ENCODE measurements at places on chromosomes 1 and 21.

GRCh38 chr21:42677339-42678321, 24.2 kb downstream of the PDE9A start:
- no peak for DNase-seq

DNA sequence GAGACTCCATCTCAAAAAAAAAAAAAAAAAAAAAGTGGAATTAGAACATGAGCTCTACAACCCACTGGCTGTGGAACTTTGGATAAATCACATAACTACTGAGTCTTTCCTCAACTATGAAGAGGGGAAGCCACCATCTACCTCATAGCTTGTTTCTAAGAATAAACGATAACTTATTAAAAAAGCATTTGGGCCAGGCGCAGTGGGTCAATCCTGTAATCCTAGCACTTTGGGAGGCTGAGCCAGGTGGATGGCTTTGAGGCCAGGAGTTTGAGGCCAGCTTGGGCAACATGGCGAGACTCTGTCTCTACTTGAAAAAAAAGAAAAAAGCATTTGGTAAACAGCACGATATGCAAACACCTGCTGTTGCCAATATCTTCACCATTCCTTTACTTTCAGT, 31.8 kb upstream of the MEF2D start:
- DNase-seq: no peak

DNA sequence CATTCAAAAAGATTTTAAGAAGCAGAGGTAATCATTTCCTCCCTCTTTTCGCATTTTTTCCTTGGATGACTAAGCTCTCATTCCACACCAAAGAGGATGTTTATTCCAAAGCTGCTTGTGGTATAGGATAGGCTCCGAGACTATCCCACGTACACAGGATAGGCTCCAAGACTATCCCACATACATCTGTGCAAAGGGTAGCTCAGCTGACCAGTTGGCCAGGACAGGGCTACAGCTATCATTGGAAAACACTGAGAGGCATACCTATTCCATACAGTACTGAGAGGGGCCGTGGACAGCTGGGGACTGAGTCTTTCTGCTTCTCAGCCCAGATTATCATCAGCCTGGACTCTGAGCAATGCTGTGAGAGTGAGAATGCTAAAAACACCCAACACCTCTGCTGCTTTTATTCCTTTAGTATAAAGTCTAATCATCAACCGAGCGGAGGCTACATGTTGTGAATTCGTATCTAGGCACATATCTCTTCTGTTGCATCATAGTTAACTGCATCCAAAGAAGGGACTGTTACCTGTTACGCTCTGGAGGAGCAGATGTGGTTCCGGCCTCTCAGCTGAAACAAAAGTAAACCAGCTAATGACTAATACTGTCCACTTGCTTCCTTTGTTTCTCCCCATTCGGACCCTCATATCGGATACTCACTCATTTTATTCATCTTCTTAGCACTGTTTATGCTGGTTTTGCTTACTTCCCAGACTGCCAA, 141.0 kb downstream of the TNFSF18 start:
- DNase-seq: peak; percentile 74

- no peak for DNase-seq
Observed at GRCh38 chr1:53804791-53805505, 33.1 kb downstream of the NDC1 start.

DNA sequence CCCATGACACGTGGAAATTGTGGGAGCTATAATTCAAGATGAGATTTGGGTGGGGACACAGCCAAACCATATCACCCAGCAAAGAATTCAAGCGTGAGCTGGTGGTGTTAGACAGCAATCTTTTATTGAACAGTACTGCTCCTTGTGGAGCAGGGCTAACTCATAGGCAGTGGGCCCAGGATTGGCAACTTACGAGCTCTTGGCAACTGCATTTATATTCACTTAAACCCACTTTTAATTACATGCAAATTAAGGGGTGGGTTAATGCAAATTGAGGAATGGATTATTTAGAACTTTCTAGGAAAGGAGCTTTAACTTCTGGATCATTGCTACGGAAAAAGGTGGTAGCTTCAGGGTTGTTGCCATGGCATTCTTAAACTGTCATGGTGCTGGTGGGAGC, 135.6 kb upstream of the KAZN start:
- DNase-seq: no peak

DNA sequence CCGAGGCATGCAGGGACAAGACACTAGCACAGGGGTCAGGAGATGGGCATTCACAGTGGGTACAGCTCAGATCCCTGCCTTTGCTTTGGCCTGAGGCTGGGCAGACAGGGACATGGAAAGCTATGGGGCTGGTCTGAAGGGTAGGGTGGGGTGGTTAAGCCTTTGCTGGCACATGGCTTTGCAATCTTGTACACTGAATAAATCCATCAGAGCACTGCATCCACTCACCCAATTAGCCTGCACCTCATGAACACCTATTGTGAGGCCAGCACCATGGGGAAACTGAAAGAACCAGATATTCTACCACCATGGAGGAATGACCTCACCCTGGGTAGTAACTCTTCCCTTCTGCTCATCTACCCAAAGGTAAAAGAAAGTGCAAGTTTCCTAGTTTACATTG, 199.6 kb upstream of the LMO4 start:
- no peak for DNase-seq

- DNase-seq: no peak
Observed at GRCh38 chr1:223860051-223860622, 14.4 kb upstream of the TP53BP2 start.

- DNase-seq: no peak
Observed at GRCh38 chr1:71393301-71393700, 312.5 kb upstream of the ZRANB2 start.

- no peak for DNase-seq
Observed at GRCh38 chr1:25197235-25197975, 34.9 kb downstream of the SYF2 start.

DNA sequence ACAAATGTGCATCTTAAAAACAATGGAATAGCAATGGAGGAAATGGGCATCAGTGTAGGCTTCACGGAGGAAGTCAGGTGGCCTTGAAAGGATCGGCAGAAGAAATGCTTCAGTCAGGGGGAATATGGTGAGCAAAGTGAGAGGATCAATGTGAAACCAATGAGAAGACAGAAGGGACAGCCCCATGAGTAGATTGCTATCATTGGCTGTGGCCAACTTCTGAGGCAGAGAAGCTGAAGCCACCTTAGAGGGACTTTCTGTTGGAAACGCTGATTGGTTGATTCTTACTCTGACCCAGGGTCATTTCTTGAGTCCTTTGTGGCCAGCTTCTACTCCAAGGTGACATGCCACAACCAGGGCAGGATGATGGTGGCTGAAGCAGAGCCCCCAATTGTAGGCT, 130.7 kb upstream of the ZNF648 start:
- DNase-seq: no peak

- no peak for DNase-seq
Observed at GRCh38 chr1:16449065-16449464, 8.5 kb downstream of the NECAP2 start.

DNA sequence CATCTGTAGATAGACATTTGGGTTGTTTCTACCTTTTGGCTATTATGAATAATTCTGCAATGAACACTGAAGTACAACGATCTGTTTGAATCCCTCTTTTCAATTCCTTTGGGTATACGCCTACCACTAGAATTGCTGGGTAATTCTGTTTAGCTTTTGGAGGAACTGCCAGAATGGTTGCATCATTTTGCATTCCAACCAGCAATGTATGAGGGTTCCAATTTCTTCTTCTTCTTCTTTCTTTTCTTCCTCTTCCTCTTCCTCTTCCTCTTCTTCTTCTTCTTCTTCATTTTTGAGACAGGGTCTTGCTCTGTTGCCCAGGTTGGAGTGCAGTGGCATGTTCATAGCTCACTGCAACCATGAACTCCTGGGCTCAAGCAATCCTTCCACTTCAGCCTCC, 13.8 kb upstream of the THEM5 start:
- DNase-seq: no peak

DNA sequence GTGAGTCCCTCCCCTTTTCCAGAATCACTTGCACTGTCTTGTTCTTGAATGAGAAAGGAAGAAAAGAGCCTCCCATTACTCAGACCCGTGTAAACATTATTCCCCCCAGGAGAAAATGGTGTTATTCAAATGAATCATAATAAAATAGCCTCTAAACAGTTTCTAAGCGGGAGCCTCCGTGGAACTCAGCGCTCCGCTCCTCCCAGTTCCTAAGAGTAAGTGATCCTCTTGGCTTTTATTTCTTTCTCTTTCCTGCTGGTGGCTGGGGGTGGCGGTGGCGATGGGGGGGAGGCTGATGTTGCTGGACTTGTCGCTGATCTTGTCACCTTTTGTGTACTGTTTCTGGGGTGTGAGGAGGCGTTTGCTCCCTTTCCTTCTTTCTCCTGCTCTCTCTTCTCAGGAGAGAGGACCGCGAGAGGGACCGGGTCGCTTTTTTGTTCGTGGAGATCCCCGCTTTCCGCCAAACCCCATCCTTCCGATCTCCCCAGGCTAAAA, 781 bp downstream of the PROX1 start:
- no peak for DNase-seq

GRCh38 chr1:201488830-201489589, 17.9 kb downstream of the CSRP1 start:
- peak; percentile 98 for DNase-seq

DNA sequence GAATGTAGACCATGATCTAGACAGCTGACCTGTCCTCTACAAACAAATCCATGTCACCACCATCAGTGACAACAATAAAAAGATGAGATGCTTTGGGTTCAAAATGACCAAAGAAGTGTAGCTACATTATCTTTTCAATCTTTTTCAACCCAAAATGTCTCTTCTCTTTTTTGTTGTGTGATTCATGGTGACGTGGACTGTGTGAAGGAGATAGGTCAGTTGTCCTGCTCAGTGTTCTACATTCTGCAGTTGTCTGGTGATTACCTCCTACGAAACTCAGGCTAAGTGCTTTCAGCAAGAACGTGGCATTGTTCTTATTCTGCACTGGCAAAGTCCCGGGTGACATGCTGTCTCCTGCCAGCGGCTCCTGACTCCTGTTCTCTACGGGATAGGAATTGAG, 73.1 kb downstream of the PRKAB2 start:
- no peak for DNase-seq

GRCh38 chr1:100277866-100278265, 11.8 kb downstream of the RTCA start:
- DNase-seq: no peak

Measured in AG08395 (cell line).